Glomerular endothelial cell (primary cell): ENCODE measurements at places on chromosomes 6 and 20. TPM values are rescaled to one million over a fixed set of nuclear protein-coding genes. Genes with fewer than 3 reads are reported as not detected.

CST3 gene
- 440 and 787 TPM in 2 replicates for total RNA-seq

DNA sequence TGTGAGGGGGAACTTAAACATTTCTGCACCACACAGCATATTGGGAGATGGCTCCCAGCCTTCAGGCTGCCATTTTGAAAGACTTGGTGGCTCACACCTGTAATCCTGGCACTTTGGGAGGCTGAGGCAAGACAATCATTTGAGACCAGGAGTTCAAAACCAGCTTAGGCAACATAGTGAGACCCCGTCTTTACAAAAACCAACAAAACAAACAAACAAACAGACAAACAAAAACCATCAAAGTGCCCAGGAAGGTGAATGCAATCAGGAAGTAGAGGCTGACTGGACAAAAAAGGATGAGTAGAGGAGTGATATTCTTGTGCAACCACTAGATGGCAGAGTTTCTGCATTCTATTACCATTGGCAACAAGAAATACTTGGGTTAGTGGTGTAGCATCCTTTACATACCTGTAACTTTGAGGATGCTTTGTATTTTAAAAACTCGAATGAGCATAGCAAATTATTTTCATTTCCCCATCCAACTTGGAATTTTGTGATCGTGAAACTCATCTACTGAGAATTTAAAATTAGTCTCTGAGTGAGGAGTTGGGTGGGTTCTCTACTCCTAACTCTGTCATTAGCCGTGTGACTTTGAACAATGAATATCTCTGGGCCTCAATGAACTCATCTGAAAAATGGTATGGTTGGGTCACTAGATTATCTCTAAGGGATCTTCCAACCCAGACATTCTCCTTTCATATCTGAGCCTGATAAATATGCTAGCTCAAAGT, 84.4 kb downstream of the CRYBG1 start:
- peak; percentile 23 for DNase-seq

TINAG gene
- total RNA-seq = 4.8 TPM in 1 of 2 replicates, not detected in the other

DNA sequence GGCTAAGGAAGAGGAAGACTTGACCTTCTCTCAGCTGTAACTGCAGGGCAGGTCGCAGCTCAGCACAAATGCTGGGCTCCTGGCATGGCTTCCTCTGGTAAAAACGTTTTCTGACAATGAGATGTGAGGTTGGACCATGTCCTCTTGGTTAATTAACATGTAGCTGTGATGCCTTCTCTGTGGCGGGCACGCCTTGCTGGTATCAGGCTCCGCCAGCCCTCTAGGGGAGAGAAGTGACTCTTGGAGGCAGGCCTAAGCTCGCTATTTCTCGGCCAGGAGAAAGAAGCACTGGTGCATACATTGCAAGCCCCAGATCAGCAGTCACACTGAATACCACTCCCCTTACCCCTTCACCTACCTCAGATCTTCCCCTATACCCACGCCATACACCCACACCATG, 65.0 kb downstream of the QRSL1 start:
- no peak for DNase-seq

ZNF165 gene
- 0.23 and 0.97 TPM in 2 replicates for total RNA-seq

C6orf132 gene
- 2.1 and 2.2 TPM in 2 replicates for total RNA-seq

LTV1 gene
- 16.2 and 18.2 TPM in 2 replicates for total RNA-seq

- no peak for DNase-seq
Observed at GRCh38 chr6:37029249-37029971, 24.0 kb downstream of the FGD2 start.

CD40 gene
- total RNA-seq = 9.3 and 14.0 TPM in 2 replicates

GRCh38 chr6:137849981-137850714, 16.9 kb upstream of the TNFAIP3 start:
- DNase-seq = no peak
